SJCRH30 (cell line): ENCODE measurements at places on chromosomes 2 and 18. TPM values are rescaled to one million over a fixed set of nuclear protein-coding genes. Genes with fewer than 3 reads are reported as not detected.
A peak's percentile ranks its signal among the peaks of the same experiment; 100 is the strongest.

HAAO gene
- total RNA-seq: 3.5 and 4.7 TPM in 2 replicates

GRCh38 chr2:127321303-127321702 is 27.4 kb upstream of the ERCC3 start:
- H3K36me3 ChIP-seq: peaks cover 58% of the 10 kb centered on the region
- no peaks in the 10 kb centered on the region for H3K27me3 ChIP-seq
- DNase-seq: no peak
- no peaks in the 10 kb centered on the region for H3K4me1 ChIP-seq
- no peak overlapping the region for H3K27ac ChIP-seq
- no peak overlapping the region for H3K4me3 ChIP-seq

GBX2 gene
- 17.9 and 18.4 TPM in 2 replicates for total RNA-seq

- H3K27ac ChIP-seq: peak overlapping the region; percentile 92
- peak overlapping the region; percentile 99 for H3K4me3 ChIP-seq
- peaks cover 42% of the 10 kb centered on the region for H3K4me1 ChIP-seq
- peaks cover 38% of the 10 kb centered on the region for H3K36me3 ChIP-seq
These were observed 1.2 kb downstream of the STK17B start for GRCh38 chr2:196170213-196170605.

DNA sequence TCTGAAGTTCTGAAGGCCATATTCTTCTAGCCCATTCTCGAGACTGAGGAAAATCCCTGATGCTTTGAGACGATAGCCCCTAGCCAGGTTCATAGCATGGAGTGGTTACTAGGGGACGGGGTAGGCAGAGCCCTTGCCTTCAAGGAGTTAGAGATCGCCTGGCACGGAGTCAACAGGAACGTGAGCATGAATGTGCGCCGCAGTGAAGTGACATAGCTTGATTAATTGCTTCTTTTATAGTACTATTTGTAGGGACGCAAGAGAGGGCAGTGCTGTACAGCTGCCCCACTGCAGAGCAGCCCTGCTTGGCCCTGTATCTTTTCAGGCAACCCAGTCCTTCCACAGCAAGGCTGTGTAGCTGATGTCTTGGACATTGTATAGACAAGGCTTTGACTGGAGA is 26.2 kb downstream of the HRH4 start:
- no peaks in the 10 kb centered on the region for H3K27me3 ChIP-seq
- H3K4me3 ChIP-seq: no peak overlapping the region
- no peak overlapping the region for H3K27ac ChIP-seq
- H3K4me1 ChIP-seq: peaks cover 3% of the 10 kb centered on the region; the same call in 1 of the 2 replicates
- DNase-seq: no peak

DNA sequence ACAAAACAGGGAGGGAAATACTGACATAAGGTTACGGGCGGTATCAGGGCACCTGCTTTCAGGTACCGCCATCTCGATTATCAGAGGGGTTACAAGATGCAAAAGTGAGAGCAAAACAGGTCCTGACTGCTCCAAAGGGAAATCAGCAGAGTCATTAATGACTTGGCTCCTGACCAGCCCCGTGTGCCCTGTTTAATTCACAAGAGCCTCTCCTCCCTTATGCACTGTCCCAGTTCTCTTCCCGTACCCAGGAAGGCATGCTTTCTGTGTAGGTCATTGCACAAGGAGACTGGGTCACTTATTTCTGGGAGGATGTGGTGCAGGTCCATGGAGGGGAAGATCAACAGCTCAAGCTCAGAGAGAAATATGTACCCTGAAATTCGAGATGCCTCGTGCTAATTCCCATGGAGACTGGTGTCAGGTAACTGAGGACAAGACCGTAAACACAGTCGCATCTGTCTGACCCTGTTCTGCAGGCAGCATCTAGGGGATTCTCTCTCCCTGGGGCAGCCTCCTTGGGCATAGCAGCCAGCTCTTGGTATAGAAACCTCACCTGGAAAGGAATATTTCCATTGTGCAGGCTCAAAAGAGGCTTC is 79.9 kb downstream of the HNRNPLL start:
- H3K4me1 ChIP-seq: peaks cover 17% of the 10 kb centered on the region
- no peak overlapping the region for H3K27ac ChIP-seq
- no peaks in the 10 kb centered on the region for H3K27me3 ChIP-seq
- no peaks in the 10 kb centered on the region for H3K36me3 ChIP-seq

DNA sequence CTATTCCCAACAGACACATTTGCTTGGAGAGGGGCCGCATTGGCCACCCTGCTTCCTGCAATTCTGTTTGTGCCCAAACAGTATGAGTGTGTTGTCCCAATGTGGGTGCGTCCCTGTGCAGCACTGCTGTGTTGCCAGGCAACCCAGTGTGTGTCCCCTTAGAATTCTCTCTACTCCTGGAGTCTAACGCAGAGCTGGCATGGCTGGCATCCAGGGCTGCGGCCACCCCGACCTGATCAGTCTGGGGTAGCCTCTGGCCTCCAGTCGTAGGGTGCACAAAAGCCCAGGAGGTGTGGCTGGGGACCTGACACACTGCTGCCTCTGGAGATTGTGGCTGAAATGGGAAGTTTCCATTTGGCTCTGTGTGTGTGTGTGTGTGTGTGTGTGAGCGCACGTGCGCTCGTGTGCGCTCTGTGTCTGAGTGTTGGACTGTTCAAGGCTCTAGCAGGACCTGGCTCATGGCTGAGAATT is 48.0 kb downstream of the TEX44 start:
- no peak for DNase-seq
- H3K27ac ChIP-seq: no peak overlapping the region
- no peak overlapping the region for H3K4me3 ChIP-seq
- H3K36me3 ChIP-seq: no peaks in the 10 kb centered on the region

GRCh38 chr2:237048595-237048994 is 37.1 kb upstream of the COPS8 start:
- no peaks in the 10 kb centered on the region for H3K36me3 ChIP-seq
- H3K27ac ChIP-seq: no peak overlapping the region
- H3K4me3 ChIP-seq: no peak overlapping the region
